Left cardiac atrium (tissue), 4 donors: ENCODE measurements at places on chromosomes 1 and 21. TPM values are rescaled to one million over a fixed set of nuclear protein-coding genes. Genes with fewer than 3 reads are reported as not detected.

- DNase-seq = no peak
Observed at GRCh38 chr1:156444407-156445001, 56.1 kb downstream of the MEF2D start.

GRCh38 chr1:172163498-172164215 lies 256.8 kb upstream of the C1orf105 start:
- DNase-seq = no peak

The KCNE1 gene
- 4.8 TPM for total RNA-seq

DNA sequence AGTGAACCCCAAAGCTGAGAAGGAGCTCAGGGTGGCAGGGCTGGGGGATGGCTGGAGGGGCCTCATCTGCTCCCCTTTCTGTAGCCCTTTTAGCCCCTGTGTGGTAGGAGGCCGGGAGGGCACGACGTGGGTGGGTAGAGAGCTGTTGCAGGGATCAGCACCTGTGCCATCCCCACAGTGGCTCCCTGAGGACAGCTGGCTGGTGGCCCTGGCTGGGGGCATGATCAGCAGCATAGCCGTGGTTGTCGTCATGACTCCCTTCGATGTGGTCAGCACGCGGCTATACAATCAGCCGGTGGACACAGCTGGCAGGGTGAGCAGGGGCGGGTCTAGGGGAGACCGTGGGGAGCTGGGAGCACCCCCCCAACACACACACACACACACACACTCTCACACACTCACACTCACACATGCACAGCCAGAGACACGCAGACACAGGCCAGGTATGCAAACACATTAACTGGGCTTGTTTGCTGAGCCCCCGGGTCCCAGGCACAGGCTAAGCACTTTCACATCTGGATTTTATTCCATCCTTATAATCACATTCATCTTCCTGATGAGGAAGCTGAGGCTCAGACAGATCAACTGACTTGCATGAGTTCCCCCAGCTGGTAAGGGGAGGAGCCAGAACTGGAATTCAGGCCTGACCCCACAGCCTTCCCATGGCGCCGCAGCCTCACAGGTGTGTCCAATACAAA lies 2.5 kb downstream of the SLC25A34 start:
- no peak for DNase-seq

The TMEM81 gene
- 1.8 TPM for total RNA-seq

The CCDC185 gene
- total RNA-seq = 0.12 TPM

The LCE1C gene
- total RNA-seq = not detected

The TNFSF4 gene
- 2.3 TPM for total RNA-seq

The LRRC8B gene
- 4.9 TPM for total RNA-seq

- DNase-seq = no peak
Observed at GRCh38 chr1:113760102-113761080, 1.1 kb upstream of the PHTF1 start.

The S100A9 gene
- total RNA-seq = 184 TPM

The DVL1 gene
- total RNA-seq = 63.5 TPM

The IL20 gene
- total RNA-seq = not detected

The TRNP1 gene
- total RNA-seq = 40.6 TPM

- no peak for DNase-seq
Observed at GRCh38 chr21:37139902-37140301, 66.8 kb downstream of the TTC3 start.

The LCE1A gene
- total RNA-seq = not detected

- DNase-seq = no peak
Observed at GRCh38 chr21:29316029-29316742, 17.5 kb downstream of the BACH1 start.

GRCh38 chr1:25922971-25923552 lies 16.8 kb upstream of the STMN1 start:
- no peak for DNase-seq

- no peak for DNase-seq
Observed at GRCh38 chr1:181139631-181140061, 51.1 kb downstream of the IER5 start.

DNA sequence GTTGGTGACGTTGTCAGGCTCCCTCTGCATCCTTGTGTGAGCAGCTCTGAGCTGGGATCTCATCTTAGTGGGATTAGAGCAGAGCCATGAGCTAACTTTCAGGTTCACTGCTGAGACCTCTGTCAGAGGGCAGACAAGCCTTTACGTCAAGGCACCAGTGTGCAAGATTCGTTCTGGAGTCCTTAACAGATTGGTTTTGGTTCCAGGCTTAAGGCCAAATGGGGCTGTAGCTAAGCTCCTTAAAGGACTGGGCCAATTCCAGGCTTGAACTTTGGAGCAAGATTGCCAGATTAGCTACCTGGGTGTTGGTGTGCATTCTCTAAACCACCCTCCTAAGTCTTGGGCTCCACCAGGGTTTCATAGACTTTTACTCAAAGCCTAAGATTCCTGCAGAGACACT lies 52.6 kb upstream of the PDC start:
- DNase-seq = no peak

The NBPF19 gene
- 6.3 TPM for total RNA-seq

- no peak for DNase-seq
Observed at GRCh38 chr1:246221485-246222255, 285.4 kb downstream of the SMYD3 start.

DNA sequence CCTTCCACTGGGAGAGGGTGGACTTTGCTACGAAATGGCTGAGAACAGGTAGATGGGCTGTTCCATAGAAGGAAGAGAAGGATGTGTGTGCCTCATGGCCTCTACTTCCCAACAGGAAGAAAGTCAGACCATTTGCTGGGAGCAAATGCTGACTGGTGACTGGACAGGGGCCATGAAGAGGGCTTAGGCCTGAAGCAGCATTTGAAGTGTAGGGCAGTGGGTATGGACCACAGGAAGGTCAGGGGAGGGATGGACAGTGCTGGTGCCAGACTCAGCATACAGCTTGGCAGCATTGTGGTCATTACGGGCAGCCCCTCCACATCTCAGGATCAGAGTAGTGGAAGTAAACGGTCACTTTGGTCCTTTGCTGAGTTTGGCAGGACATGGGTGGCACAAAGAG lies 275.7 kb downstream of the MATN1 start:
- DNase-seq = no peak

DNA sequence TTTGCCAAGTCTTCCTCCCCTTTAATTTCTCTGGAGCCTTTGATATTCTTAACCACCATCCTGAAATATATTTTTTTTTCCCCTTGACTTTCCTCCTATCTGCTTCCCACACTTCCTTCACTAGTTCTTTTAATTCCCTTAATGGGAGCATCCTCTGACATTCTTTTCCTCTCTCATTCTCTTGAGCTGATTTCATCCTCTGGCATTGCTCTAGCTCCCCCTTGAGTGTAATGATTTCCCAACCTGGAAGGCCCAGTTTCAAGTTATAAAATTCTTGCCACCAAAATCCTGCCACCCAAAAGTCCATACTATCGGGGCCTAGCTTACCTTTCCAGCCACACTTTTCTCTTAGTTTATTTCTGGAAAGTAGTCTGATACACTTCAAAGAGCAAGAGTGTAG lies 39.5 kb upstream of the UBE2U start:
- DNase-seq = no peak

The LMOD1 gene
- 36.2 TPM for total RNA-seq

DNA sequence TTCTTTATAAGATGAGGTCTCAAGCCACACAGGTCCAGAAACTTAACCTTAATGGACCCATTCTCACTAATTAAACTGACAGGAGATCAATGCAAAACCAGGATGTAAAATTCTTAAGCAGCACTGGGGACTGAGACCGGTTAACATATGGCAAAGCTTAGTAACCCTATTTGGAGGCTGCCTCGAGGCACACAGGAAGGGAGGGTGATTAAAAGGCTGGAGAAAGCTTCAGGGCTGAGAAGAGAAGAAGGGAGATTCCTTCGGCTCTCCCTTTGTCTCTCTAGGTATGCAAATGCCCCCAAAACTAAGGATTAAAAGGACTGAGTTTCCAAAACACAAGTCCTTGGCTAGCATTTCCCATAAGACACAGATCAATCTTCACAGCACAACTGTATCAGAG lies 120.8 kb upstream of the DSCAM start:
- no peak for DNase-seq

The KRTAP21-2 gene
- not detected for total RNA-seq

The CPLANE2 gene
- 7.2 TPM for total RNA-seq

DNA sequence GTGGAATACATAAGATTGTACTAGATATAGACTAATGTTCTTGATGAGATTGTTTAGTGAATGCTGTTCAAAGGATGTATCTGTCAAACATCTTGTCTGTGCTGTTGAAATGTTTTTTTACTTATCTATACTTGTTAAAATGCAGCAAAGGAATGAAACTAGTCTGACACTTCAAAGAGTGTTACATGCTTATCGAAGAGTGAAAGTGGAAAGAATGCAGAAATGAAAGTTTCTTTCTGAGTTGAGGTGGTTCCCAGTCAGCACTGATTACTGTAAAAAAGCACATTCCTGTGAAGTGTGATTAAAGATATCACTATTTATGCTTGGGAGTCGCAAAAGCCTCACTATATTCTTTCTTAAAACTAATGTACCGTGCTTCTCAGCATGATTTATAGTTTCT lies 1225.2 kb downstream of the NCAM2 start:
- DNase-seq = no peak

- DNase-seq = no peak
Observed at GRCh38 chr1:213303286-213303685, 252.2 kb downstream of the RPS6KC1 start.

- DNase-seq = no peak
Observed at GRCh38 chr1:58895559-58896145, 111.8 kb upstream of the JUN start.

DNA sequence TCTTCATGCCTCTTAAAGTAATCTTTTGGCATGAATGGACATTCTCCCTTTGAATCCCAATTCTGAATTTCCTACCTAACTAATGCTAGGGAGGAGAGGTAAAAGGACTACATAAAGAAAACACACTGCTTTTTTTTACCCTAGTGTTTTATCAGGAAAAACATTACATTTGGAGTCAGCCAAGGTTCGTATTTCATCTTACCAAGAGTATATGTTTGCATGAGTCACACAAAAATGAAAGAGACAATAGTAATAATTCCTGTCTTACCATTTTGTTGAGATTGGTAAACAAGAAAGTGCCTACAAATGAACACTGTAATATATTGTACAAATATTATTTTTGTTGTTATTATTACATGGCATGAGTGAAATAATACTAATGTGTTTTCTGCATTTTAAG lies 112.9 kb upstream of the WARS2 start:
- no peak for DNase-seq

DNA sequence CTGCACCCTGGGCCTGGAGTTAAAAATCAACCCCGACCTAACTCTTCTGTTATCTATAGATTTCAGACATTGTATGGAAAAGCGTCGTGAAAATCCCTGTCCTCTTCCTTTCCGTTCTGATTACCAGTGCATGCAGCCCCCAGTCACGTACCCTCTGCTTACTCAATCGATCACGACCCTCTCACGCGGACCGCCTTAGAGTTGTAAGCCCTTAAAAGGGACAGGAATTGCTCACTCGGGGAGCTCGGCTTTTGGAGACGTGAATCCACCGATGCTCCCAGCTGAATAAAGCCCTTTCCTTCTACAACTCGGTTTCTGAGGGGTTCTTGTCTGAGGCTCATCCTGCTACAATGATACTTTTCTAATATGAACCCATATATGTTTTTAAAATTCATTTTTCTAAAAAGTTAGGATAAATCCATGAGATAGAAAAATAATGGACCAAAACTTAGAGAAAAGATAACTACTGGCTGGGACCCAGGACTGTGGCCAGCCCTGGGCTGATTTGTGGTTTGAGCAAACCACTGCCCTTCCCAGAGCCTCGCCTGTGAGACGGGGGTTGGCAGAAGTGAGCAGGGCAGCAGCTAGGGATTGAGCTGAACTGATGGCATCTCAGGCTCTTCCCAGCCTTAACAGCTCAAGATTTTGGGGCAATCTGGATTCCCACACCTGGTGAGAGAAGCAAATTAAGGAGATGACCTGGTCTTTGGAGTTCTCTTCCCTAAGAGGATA lies 5.0 kb downstream of the UQCRHL start:
- no peak for DNase-seq

The NTMT2 gene
- 0.73 TPM for total RNA-seq

The COX20 gene
- total RNA-seq = 61.2 TPM

DNA sequence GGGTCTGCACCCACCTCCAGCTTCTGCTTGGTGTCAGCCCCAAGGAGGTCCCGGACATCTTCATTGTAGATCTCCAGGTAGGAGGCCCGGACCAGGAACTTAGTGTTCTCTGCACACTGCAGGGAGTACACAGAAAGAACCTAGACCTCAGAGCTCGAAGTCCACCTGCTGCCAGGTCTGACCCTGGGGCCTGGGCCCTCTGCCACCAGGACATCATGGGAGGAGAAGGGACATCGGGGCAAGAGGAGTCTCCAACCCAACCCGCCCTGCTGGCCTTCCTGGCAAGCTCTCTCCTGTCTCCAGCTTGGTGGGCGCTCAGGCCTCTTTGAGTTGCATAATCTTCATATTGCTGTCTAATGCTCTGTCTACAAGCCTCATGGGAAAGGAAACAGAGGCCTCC lies 4.4 kb downstream of the KIF17 start:
- DNase-seq = no peak

GRCh38 chr1:59057796-59058195 lies 239.1 kb upstream of the FGGY start:
- no peak for DNase-seq
